ENCODE measurements at places on chromosomes 11 and 22.

GRCh38 chr22:20395181-20395906, 1.4 kb downstream of the ZNF74 start:
- DNase-seq, result no peak

GRCh38 chr11:79168530-79169110, 272.2 kb downstream of the TENM4 start:
- DNase-seq, result no peak

DNA sequence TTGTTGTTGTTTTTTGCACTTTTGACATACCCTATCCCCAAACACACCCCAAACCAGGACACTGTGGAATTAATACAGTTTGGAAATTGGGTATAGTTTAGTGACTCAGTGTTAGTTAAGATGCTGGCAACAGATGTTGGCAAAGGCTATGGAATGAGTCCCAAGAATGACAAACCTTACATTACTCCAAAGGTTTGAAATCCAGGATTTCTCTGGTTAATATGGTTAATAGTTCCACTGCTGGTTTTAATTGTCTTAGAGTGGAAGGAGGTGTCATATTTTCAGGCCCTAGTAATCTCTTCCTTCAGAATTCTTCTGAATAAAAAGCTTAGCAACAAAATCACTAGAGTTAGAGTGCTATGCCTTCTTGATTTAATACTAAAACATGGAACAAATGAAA, 775 bp downstream of the LPXN start:
- no peak for DNase-seq

DNA sequence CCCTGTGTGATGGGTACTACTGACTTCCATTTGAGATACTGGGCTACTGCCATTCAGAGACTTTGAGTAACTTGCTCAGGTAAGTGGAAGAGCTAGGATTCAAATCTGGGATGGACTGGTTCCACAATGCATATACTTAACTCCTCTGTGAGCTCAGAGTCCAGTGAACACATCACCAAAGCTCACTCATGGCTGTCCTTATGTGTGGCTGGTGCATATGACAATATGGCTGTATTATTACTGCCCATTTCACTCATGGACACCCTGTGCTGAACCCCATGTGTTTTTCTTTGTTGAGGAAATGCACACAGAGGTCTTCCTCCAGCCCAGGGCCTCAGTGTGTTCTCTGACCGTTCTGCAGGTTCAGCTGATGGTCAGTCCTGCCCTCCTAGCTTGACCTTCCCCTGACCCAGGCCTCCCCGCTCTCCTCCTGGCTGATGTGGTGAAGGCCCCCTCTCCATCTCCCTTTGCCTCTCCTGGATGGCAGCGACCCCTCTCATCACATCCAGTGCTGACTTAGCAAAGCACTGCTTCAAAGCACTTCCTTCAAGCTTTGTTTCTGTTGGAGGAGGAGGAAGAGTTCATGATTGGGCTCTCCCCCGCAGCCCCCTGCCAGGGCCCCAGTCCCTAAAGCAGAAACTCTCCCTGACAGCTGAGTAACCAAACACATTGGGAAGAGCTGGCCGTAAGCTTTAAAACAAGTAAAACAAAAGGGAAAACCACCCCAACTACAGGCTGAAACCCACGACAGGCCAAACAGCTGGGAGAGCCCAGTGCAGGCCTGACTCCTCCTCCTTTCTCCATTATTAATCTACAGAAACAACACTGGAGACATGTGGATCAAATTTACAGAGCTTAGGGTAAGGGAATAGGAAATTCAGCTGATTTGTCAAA, 101.2 kb downstream of the NAT10 start:
- DNase-seq, result no peak

GRCh38 chr11:70033711-70034070, 44.4 kb upstream of the ANO1 start:
- DNase-seq, result no peak

GRCh38 chr11:120333801-120334200, 2.4 kb upstream of the ARHGEF12 start:
- no peak for DNase-seq

DNA sequence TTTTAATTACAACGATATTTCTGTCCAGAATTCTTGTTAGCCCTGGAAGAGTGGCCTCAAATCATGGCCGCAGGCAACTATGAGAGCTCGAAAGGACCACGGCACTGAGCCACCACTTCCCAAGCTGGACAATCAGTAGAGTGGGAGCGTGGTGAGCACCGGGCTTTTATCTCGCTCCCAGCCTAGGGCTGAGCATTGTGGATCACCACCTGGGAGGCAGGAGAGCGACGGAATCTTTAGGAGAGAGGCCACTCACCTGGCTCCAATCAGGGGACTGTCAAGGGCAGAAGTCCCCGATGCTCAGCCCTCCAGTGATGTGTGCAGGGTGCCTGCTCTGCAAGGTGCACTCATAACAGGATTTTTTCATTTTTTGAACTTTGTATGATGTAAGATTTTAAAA, 377.1 kb upstream of the B3GAT1 start:
- no peak for DNase-seq

GRCh38 chr11:113690619-113691569, 15.2 kb downstream of the TMPRSS5 start:
- DNase-seq, result peak; percentile 36

DNA sequence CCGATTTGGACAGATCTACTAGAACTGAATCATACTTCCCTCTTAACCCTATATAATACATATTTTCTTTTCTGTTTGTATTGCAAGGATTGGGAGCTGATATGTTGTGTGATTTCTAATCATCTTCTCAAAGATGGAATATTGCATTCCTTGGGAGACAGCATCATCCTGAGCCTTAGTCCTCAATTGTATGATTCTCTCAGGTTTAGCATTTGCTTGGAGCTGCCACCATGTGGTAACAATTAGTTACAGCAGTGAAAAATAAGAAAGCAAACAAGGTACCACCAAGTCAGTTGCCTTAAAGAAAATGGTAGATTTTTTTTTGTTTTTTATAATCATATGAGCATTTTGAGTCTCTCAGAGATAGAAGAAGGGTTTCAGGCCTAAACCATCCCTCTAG, 11.9 kb downstream of the SNX19 start:
- DNase-seq, result no peak

- DNase-seq, result no peak
These were observed 35.6 kb downstream of the FBLN1 start for GRCh38 chr22:45538281-45538680.

DNA sequence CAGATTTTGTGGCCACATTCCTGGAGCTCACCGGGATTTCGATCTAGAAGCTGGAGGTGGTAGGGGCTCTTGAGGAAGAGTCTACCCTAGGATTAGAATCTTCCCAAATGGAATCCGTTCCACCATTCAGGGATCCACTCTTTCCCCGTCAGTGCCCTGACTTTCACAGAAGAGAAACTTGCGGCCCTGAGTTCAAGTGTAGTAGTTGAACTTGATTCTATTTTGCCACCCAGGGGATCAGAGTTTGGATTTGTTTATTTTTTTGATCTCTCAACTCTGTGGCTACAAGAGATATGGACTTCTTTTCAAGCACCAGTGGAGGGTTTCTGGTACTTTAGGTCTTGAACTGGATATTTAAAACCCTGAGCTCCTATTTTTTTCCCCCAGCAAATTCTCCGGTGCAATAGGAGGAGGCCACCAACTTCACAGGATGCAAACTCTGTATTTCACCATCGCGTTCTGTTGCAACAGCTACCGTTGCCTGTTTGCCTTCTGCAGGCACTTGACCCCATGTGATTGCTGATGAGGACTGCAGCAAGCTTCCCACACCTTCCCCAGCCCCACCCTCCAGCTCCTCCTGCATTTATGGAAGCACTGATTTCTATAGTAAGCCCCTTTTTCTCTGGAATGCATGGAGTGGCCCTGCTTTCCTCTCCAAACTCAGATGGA, 14.8 kb upstream of the MRGPRF start:
- DNase-seq, result no peak

- no peak for DNase-seq
These were observed 898 bp upstream of the ROBO3 start for GRCh38 chr11:124864176-124864891.

- no peak for DNase-seq
These were observed 35.7 kb downstream of the SFI1 start for GRCh38 chr22:31532060-31532459.

DNA sequence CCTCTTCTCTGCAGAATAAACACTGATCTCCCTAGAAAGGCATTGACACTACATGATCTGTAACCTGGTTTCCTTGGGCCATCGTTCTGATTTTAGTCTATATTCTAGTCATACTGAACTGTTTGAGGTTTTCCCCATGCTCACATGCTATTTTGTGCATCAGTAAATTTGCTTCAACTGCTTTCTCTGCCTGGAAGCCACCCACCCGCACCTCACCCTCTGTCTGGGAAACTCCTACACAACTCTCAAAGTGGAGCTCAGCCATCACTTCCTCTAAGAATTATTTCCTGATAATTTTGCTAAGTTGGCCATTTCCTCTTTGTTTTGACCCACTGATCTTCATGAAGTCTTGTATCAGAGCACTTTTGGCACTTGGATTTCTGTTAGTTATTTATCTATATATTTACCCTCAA, 36.1 kb downstream of the MMP20 start:
- DNase-seq, result no peak

DNA sequence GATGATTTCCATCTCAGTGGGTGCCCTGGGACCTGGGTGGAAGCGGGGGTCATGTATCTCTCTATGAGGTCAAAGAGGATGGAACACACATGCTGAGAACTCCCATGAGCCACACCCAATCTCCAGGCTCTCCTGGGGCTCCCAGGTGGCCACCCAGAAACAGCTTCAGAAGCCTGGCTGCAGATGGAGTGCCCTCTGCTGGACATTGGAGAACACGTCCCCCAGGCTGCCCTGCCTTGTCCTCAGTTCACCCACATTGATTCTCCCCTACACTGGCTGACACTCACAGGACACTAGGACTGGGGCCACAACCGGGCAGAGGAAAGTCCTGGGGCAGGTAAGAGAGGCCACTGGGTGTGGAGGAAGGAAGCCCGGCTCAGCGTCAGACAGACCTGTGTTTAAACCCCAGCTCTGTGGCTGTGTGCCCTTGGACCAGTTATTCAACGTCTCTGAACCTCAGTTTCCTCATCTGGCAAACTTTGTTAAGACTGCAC, 4.5 kb upstream of the NOL12 start:
- peak; percentile 63 for DNase-seq

GRCh38 chr11:70818351-70818750, 420.0 kb downstream of the CTTN start:
- DNase-seq, result no peak

DNA sequence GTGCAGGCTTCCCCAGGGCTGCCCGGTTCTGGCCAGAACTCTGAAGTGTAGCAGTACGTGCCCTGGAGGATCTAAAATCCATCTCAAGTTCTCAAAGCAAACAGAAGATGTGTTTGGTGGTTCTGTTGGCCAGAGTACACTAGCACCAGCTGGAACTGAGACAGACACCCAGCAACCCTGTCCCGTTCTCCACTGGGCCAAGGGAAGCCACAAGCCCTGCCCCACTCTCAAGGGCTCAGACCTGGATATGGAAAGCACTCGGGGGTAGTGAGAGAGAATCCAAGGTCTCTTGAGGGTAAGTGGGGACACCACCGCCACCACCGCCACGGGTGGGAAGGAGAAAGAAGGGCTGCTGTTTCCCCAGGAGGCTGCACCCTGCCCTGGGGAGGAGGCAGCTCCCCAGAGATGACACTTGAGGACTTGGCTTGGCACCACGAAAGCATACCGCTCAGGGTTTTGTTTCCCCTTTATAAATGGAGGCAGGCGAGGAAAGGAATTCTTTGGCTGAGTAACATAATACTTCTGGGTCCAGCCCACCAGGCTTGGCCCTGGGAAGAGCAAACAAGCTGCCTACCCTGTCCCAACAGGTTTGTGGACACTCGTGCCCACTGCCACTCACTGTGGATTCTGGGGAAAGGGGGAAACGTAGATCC, 56.1 kb upstream of the POU2AF1 start:
- no peak for DNase-seq

DNA sequence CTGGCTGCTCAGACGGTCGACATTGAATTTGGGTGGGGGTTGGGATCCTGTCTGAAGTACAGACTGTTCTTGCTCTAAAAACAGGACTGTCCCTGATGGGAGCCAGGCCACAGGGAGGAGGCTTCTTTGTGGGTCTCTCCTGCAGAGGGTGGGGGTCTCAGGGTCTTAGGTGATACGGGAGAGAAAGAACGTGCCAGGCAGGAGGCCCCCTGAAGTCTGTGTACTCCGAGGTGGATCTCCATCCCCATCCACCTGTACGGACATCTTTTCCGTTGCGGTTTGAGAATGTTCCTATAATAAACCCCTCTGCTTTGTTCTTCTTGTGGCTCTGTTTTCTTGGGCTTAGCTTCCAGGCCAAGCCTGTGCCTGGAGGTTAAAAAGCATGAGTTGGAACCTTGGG, 15.9 kb downstream of the PSMD13 start:
- DNase-seq, result no peak

- DNase-seq, result no peak
These were observed 47.8 kb downstream of the SWAP70 start for GRCh38 chr11:9711454-9712307.

GRCh38 chr11:20926799-20927540, 257.6 kb downstream of the NELL1 start:
- no peak for DNase-seq

DNA sequence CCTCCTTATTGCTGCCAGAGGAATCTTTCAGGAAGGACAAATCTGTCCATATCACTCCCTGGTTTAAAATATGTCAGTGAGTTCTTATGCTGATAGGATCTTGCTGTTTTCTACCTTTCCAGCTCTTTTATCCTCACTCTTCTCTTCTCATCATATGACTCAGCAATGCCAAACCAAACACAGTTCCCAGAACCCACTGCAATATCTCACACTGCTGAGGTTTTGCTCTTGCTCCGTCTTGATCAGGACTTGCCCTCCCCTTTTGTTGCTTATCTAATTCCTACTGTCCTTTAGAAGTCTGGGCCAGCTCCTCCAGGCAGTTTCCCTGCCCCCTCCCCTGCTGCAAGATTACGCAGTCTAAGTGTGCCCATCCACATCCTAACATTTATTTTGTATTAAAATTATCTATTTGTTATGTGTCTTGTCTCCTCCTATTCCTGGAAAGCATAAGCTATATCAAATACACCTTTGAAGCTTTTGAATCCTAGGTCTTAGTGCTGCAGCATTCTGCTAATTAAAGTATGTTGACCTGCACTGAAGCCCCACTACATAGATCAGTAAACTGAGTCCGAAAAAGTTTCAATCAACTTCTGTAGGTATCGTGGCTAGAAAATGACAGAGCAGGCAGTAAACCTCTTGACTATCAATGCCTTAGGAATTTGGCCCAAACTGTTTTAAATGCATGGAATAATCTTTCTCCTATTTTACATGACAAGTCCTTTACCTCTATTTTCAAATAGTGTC, 119.2 kb upstream of the C11orf87 start:
- DNase-seq, result no peak

DNA sequence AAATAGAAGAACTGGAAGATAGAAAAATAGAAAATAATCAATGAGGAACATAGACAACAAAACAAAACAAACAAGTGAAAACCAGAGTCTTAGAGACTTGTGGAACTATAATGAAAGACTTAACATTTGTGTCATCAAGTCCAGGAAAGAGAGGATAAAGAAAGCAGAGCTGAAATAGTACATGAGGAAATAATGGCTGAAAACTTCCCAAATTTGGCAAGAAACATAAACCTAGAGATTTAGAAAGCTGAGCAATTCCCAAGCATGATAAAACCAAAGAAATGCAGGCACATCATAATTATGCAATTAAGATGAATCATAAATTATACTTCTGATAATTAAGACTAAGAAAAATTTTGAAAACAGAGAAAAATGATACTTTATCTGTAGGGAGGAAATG, 614.5 kb downstream of the ETS1 start:
- DNase-seq, result no peak

Measured in neuronal stem cell (in vitro differentiated cells).